ENCODE measurements at places on chromosomes 7 and 10.

DNA sequence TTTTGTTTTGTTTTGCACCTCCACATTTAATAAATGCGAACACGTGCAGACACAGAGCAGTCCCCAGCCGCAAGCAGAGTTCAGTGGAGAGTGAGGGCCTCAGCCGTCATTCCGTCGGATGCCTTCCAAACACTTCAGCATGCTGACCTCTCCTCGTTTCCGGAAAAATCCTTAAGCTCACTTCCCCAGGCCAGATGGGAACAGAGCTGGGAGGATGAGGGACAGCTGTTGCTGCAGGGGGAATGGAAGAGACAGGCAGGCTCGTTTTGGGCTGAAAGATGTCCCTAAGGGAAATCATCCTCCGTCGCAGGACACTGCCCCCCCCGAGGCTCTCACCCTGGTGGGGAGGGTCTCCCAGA, 17.2 kb upstream of the FGFR2 start:
- DNase-seq = no peak

DNA sequence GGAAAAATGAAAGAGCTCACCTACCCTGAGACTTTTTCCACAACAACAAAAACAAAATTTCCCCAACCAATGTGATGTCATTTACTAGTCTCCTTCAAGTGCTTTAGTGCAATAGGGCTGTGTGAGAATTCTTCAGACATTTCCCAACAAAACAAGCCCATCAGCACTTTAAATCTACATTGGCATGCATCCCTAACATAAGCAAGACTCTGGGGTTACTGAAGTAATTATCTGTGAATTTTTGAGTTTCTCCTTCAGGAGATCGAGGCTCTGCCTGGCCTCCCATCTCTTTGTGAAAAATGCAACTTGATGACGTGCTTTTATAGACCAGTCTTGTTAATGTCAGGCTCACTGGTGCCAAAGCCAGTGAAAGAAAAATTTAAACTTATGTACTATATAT, 255.6 kb downstream of the GFRA1 start:
- DNase-seq = no peak

DNA sequence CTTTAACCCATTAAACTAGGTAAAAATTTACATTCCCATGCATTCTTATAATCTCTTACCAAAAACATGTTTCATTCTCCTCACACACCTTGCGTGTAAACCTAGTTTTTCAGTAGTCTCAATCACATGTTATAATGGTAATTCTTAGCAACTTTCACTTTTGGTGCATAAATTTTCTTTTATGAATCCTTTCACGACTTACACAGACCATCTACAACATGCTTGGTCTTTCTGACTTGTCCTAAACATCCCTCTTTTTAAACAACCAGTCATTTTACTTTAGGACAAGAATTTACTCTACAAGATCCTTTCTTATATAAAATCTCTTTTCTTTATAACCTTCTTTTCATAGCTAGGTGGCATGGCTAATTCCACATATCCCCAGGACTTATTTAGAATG, 25.8 kb downstream of the FBXL13 start:
- DNase-seq = no peak

- DNase-seq = no peak
These were observed 405.0 kb upstream of the ZMIZ1 start for GRCh38 chr10:78663721-78664120.

- DNase-seq = no peak
These were observed 191.5 kb downstream of the DIP2C start for GRCh38 chr10:497898-498451.

GRCh38 chr10:104339469-104340110, 1.3 kb upstream of the ITPRIP start:
- DNase-seq = no peak

- DNase-seq = no peak
These were observed 430.4 kb downstream of the NEBL start for GRCh38 chr10:20466731-20467130.

GRCh38 chr10:125928928-125929585, 32.7 kb downstream of the FANK1 start:
- no peak for DNase-seq

- no peak for DNase-seq
These were observed 34.3 kb upstream of the PHF14 start for GRCh38 chr7:10939237-10939910.

- no peak for DNase-seq
These were observed 119.1 kb upstream of the JCAD start for GRCh38 chr10:30178356-30178964.

DNA sequence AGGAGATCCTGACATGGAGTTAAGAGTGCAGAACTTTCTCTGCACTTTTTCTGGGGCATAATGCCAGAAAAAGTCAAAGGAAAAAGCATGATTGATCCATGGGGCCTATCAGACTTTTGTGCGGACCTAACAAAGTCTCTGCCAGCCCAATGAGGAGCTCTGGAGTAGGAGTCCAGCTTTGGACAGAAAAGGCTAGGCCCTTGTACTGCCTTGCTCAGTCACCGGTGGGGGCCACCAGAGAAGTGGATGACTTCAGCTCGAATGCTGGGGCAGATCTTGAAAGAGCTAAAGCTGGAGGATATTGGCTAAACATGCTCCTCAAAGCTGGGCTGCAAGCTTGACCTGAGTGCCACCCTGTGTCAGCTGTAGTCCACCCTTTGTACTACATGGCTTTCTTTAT, 2.8 kb upstream of the ZC3HAV1 start:
- no peak for DNase-seq

GRCh38 chr7:76216381-76217082, 14.8 kb downstream of the SRRM3 start:
- no peak for DNase-seq

GRCh38 chr10:14625192-14625631, 149.5 kb downstream of the FAM107B start:
- DNase-seq = no peak

Measured in stimulated activated CD8-positive, alpha-beta memory T cell treated with anti-CD3 and anti-CD28 coated beads, Interleukin-12 subunit alpha, Interleukin-12 subunit beta, amount 100 ng/mL, for 4 hours (primary cell).